ENCODE measurements at places on chromosomes 5 and 9.
A peak's percentile ranks its signal among the peaks of the same experiment; 100 is the strongest.

GRCh38 chr5:115531380-115531779, 13.2 kb downstream of the FEM1C start:
- no peak for DNase-seq

DNA sequence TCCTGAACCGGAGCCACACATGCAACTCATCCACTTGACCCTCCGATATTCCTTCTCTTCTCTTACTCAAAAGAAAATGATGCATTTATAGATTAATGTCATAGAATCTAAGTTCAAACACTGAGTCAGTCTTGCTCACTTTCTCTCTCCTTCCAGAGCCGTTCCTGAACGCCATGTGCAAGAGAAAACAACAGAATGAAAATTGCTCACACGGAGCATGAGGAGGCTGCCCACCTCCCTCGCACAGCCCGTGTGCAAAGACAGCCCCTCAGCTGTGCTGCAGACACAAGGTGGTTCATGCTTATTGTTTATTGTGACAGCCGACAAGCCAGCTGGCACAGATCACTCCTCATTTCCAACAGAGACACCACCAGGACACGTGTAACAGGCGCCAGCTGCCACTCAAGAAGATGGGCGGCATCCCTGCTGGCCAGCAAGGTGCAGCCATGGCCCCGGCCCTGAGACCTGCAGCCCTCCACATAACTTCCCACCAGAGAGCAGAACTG, 290.8 kb downstream of the GLIS3 start:
- no peak for DNase-seq

DNA sequence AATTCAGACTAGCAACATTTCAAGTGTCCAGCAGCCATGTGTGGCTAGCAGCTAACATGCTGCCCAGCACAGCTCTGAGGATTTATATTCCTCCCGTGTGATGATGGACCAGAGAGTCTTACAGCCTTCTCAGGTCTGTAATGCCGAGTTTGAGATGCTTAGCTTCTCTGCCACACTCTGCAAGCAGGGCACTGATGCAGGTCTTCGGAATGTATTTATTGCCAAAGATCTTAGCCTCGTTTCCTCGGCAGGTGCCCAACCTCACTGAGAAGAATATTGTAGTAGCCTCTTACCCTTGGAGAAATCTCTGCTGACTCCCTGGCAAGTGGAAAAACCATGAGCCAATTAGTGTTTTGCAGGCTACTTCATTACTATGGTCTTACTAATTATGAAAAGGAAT, 3.7 kb upstream of the RAI14 start:
- DNase-seq = no peak

- DNase-seq = no peak
Observed at GRCh38 chr5:118937393-118938061, 50.8 kb downstream of the DTWD2 start.

DNA sequence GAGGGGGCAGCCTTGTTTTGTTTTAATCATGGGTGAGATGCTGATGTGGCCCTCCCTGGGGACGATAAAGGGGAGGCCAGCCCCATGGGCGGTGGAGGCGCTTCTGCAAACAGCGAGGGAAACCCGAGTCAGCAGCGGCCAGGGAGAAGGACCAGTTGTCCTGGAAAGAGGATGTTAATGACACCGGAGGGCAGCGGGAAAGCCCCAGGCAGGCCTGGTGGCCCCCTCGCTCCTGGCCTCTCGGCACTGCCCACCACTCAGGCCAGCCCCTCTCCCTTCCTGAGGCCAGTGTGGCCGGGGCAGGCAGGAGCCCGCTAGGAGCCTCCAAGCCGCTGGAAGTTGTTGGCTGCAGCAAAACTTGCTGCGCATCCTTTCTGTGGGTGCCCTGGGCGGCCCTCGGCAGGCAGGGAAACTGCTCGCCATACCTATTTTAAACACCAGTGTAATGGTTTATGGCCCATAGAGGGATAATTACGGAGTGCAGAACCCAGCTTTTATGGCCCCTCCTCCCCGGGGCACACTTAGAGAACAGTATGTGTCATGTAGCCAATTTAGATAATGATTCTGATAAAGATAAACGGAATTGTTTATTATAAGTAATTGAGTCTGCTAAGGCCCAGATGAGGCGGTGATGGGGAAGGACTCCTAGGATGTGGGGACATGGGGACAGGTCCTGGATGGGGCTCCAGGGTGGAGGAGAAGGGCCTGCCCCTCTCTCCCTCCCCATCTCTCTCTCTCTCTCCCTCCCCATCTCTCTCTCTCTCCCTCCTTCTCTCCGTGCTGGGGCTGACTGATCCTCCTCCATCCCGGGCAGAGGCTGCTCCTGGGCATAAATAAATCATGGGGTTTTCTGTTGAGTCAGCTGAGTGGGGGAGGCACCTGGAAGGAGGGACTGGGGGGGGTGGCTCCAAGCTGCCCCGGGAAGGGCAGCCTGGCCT, 36.9 kb downstream of the LMX1B start:
- DNase-seq = no peak

DNA sequence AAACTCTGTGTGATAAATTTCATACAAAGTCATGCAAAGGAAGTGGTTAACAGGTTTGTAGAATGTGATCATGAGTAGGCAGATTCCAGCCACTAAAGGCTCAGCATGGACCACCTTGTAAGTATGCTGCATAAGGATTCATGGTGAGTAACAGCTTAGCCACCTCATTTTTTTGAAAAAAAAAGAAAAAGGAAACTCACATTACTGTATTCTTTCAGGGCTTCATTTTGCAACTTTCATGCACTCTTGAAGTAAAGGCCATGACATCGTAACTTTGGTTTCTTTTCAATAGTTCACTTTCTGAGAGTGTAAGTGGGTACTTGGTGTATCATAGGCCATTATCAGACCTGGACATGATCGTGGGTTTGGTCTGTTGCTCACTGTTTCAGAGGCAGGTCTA, 175.1 kb downstream of the PCSK1 start:
- peak; percentile 77 for DNase-seq

DNA sequence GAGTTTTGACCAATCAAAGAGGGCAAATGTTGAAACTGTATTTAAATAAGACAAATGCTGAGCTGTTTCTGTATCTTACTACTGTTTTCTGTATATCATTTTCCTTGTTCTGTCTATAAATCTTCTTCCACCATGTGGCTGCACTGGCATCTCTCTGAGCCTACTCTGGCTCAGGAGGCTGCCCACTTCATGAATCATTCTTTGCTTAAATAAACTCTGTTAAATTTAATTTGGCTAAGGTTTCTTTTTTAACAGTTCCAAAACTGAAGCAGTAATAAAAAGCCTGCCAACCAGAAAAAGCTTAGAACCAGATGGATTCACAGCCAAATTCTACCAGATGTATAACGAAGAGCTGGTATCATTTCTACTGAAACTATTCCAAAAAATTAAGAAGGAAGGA, 40.2 kb upstream of the TAS2R1 start:
- DNase-seq = peak; percentile 33

- no peak for DNase-seq
Observed at GRCh38 chr5:64166201-64166959, 737 bp downstream of the RNF180 start.

- no peak for DNase-seq
Observed at GRCh38 chr5:168877132-168877892, 298.1 kb upstream of the PANK3 start.

- DNase-seq = peak; percentile 8
Observed at GRCh38 chr9:5800969-5801738, 31.8 kb downstream of the ERMP1 start.

GRCh38 chr5:112862085-112862484, 998 bp downstream of the SRP19 start:
- DNase-seq = no peak

DNA sequence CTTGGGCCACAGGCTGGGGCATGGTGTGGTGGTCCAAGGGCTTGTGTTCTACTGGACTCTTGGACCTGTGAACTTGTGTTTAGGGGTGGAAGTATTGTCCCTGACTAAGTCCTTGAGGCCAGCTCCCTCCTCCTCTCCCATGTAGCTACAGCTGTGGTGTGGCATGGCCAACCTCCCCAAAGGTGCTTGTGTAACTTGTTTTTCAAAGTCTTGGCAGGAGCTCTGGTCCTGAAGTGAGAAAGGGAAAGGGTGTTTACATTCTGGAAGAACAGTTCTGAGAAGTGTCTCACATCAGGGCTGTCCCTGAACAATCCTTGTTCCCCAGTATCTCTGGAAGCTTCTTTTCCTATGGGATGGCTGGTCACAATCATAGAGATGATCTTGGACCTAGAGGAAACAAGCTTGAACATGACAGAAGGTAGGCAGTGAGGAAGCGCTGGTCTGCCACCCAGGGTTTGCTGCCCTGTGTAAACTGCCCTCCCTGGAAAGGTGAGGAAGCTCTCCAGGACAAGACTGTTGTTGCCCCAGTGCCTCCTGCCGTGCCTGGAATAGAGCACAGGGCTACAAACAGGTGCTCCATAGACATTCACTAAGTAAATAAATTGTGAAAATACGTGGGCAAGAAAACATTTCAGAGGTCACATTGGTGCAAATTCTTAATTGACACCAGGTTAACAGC, 64.6 kb upstream of the KLF9 start:
- peak; percentile 45 for DNase-seq

GRCh38 chr5:146851133-146851532, 27.4 kb downstream of the PPP2R2B start:
- DNase-seq = no peak

- DNase-seq = no peak
Observed at GRCh38 chr5:24598956-24599355, 45.8 kb downstream of the CDH10 start.

DNA sequence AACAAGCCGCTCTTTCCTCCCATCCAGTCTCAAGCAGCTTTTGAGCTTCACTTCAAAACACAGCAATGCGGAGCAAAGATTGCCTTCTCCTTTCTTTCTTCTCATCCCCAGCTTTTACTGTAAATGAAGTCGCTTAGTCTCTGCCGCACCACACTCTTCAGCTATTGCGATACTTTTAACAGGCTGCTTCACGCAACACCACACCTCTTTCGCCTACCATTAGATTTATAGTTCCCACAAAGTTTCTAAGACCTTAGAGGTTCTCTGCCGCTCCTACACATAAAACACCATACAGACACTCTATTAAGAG, 711 bp downstream of the PGGT1B start:
- peak; percentile 10 for DNase-seq

DNA sequence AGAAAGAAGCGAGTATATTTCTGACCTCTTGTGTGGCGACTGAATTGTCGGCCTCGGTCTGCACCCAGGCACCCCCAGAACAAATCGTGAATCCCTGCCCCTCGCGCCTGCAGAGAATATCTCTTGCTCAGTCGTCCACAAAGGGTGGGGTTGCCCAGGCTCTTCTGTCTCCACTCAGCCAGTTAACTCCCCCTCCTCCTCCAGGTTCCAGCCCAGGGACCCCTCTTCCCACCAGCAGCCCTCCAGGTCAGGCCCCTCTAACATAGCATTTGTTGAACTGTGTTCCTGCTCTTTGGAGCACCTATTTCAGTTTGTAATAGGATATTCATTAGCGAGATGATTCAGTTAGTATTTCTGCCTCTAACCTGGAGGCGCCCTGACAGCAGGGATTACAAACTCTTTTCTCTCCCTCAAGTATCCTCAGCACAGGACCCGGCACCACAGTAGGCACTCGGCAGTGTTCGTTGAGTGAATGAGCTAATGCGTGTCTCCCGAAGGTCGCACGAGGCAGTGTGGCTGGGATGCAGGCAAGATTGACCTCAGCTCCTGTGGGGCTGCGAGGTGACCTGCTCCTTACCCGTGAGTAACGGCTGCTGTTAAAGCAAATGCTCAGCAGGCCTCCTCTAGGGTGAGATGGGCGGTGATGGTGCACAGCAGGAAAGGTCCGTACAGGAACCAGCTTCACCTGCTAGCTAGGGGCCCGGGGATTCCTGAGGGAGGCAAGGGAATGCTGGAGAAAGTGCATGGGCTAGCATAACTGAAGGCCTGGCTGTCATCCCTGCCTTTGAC, 25.8 kb downstream of the ZBTB34 start:
- DNase-seq = no peak

- no peak for DNase-seq
Observed at GRCh38 chr9:37559855-37560592, 16.2 kb downstream of the FBXO10 start.

- DNase-seq = no peak
Observed at GRCh38 chr5:12876541-12877298, 972.5 kb upstream of the CTNND2 start.

DNA sequence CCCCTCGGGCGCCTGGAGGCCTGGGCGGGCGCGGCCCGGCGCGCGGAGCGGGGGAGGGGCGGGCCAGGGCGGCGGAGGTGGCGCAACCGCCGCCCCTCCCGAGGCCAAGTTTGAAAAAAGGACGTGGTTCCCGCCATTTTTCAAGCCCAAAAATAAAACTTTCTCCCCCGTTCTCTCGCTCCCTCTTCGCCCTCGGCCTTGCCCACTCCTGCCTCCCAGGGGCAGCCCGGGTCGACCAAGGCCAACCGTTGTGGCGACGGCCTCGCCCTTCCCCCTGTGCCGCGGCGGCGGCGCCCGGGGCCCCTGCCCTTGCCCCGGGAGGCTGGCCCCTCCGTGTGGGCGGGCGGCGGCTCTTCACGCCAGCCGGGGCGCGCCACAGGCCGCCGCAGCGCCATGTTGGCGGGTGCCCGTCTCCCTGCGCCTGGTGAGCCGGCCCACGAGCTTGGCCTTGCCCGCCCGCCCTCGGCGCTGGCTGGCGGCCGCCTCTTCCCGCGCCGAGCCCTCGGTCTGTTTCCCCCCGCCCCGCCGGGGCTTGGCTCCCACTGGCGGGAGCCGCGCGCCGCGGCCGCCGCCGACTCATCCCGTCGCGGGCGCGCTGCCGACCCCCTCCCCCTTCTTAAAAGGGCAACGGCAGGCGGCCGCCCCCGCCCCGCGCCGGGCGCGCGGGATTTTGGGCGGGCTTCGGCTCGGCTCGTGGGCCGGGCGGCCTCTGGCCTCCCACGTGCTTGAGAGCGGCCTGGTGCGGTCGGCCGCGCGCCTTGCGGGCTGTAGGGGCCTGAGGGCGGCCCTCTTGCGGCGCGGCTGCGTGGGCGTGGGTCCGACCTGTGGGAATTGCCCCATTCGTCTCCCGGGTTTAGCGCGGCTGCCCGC, 1.3 kb downstream of the ANP32B start:
- peak; percentile 81 for DNase-seq

- no peak for DNase-seq
Observed at GRCh38 chr9:5468850-5469249, 18.5 kb downstream of the CD274 start.

DNA sequence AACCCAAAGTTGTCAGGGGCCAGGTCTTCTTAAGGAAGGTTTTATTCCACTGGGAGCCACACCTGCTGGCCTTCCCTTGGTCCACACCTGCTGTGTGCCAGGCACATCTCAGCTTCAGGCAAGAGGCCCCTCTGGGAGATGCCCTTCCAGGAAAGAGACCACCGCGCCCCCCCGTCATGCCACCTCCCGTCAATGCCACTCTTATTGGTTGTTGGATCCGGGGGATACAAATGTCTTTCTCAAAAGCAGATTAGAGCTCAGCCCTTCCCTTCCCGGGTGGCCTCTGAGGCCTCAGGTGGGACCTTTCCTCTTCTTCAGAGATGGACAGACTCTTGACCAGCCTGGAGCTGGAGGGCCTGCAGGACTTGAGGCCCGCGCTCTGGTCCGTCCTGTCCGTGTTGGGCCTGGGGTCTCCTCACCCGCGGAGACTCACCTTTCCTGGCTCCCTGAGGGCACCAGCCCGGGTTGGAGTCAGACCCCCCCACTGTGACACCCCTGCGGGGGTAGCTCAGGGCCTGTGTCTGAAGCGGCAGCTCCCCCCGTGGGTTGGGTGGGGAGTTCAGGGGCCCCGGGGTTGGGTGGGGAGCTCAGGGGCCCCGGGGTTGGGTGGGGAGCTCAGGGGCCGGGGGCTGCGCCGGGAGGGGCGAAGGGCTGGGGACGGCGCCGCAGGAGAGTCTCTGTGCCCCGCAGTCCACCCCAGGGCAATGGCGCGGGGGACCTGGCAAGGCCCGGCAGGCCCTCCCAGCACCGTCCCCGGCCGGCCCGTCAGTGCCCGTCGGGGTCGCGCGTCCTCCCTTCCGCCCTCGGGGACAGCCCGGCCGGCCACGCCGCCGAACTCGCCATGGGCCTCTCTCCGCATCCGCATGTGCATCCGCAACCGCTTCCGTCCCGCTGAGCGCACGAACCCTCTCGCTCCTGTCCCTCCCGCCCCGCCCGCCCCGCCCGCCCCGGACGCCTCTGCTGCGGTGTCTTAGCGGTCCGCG, 3.7 kb upstream of the SLC9A3 start:
- DNase-seq = no peak
